ENCODE measurements at places on chromosomes 6 and 20. TPM values are rescaled to one million over a fixed set of nuclear protein-coding genes. Genes with fewer than 3 reads are reported as not detected.

Gene DDO
- 6.6 TPM for total RNA-seq

Gene SASH1
- total RNA-seq = 91.9 TPM

Gene IYD
- total RNA-seq = not detected

Gene OR2H2
- total RNA-seq = not detected

Gene RAMACL
- 3.4 TPM for total RNA-seq

Gene BPI
- 0.21 TPM for total RNA-seq

Gene ZBTB2
- total RNA-seq = 5.8 TPM

Gene OOEP
- total RNA-seq = not detected

Gene NKAIN2
- total RNA-seq = 1.7 TPM

Gene POU5F1
- 7.5 TPM for total RNA-seq

Gene MYLK2
- 55.9 TPM for total RNA-seq

Gene CAP2
- total RNA-seq = 69.1 TPM

Gene SIRPA
- 15.7 TPM for total RNA-seq

Gene PRL
- not detected for total RNA-seq

Gene RHAG
- 3.0 TPM for total RNA-seq

Gene GLP1R
- total RNA-seq = 0.72 TPM

Gene FNDC1
- 102 TPM for total RNA-seq

Gene HLA-A
- 134 TPM for total RNA-seq

Gene ZNF311
- 1.5 TPM for total RNA-seq

Gene UBE2C
- total RNA-seq = 13.8 TPM

Gene VWA7
- 2.3 TPM for total RNA-seq

Gene MEI4
- 0.31 TPM for total RNA-seq

Gene TMC2
- not detected for total RNA-seq

Gene NOX3
- not detected for total RNA-seq

Gene DNAH8
- total RNA-seq = 3.0 TPM

Gene GRM4
- 0.51 TPM for total RNA-seq

Gene ETV7
- 0.21 TPM for total RNA-seq

Gene ABHD12
- 24.9 TPM for total RNA-seq

Gene ENPP3
- 2.3 TPM for total RNA-seq

Gene BEND3
- total RNA-seq = 3.8 TPM

Gene FABP7
- total RNA-seq = 4.8 TPM

Gene FIG4
- 22.3 TPM for total RNA-seq

Gene PRRT1
- total RNA-seq = 1.2 TPM

Gene ANKRD66
- total RNA-seq = 0.31 TPM

Gene AK9
- 15.5 TPM for total RNA-seq

Gene DLL1
- total RNA-seq = 25.0 TPM

Gene KIF13A
- 61.4 TPM for total RNA-seq

Gene PTCHD4
- total RNA-seq = 1.4 TPM

Gene GRM1
- total RNA-seq = not detected

Gene UNC93A
- total RNA-seq = 0.10 TPM

Gene MEP1A
- total RNA-seq = not detected

Gene C20orf202
- total RNA-seq = not detected

Gene EYA4
- 31.4 TPM for total RNA-seq

Gene OR12D3
- not detected for total RNA-seq

Gene SLC17A9
- total RNA-seq = 2.3 TPM

Gene CD83
- total RNA-seq = 16.7 TPM

Gene IMPG1
- total RNA-seq = not detected

Gene RNF217
- 42.2 TPM for total RNA-seq

Gene FAM83C
- total RNA-seq = 2.2 TPM

Gene PPP2R5D
- total RNA-seq = 37.3 TPM

Gene IL17A
- total RNA-seq = not detected

Gene FOXA2
- total RNA-seq = 1.1 TPM

Gene SNAI1
- total RNA-seq = 0.31 TPM

Gene ALDH8A1
- total RNA-seq = not detected

Gene BNIP5
- total RNA-seq = not detected

Gene FOXF2
- total RNA-seq = 15.4 TPM

Gene CDH26
- 3.4 TPM for total RNA-seq

Gene SMOC2
- total RNA-seq = 33.5 TPM

Measured in tongue (tissue), 3 donors.